Activated T-helper 1 cell treated with anti-CD3 and anti-CD28 coated beads, Interleukin-12 subunit alpha, Interleukin-12 subunit beta, Interleukin-2, Interleukin-4 antibody, amounts not matched to agents 30 ng/mL and 10 ng/mL and 1 ng/mL, durations not matched to agents 14 hours and 24 hours and 36 hours (primary cell): ENCODE measurements at places on chromosomes 5 and 9. TPM values are rescaled to one million over a fixed set of nuclear protein-coding genes. Genes with fewer than 3 reads are reported as not detected.
A peak's percentile ranks its signal among the peaks of the same experiment; 100 is the strongest.

- no peak overlapping the region for H3K4me3 ChIP-seq
- no peaks in the 10 kb centered on the region for H3K4me1 ChIP-seq
- H3K36me3 ChIP-seq, result no peaks in the 10 kb centered on the region
- H3K27ac ChIP-seq, result no peak overlapping the region
- no peak for DNase-seq
Observed at GRCh38 chr5:94081088-94081487, 339.7 kb upstream of the POU5F2 start.

DNA sequence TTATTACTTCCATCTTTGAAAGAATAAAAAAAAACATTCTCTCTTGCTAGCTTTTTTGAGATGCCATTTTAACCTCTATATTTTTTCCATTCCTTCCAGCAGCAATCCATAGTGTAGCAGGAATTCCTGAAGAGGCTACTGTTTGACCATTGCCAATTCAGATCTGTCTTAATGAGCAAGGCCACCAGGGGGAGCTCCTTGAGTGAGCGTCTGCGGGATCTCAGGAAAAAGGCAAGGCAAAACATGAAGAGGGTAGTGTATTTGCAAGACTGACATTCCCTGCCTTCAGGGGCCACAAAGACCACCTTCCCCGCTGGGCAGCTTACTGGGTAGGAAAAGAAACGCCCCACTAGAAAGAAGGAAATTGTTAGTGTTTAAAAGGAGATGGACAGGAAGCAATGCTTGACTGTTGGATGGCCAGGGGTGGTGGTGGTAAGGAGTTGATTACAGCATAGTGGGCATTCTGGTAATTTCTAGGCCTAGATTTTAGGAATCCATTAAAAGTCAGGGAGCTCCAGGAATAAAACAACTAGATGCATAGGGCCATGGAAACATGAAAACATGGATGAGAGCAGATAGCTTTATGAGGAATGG lies 206.6 kb upstream of the HAPLN1 start:
- no peaks in the 10 kb centered on the region for H3K27me3 ChIP-seq
- no peak overlapping the region for H3K4me3 ChIP-seq
- DNase-seq, result no peak
- H3K4me1 ChIP-seq, result no peaks in the 10 kb centered on the region
- no peak overlapping the region for H3K27ac ChIP-seq
- H3K36me3 ChIP-seq, result no peaks in the 10 kb centered on the region

- no peak overlapping the region for H3K4me3 ChIP-seq
- no peaks in the 10 kb centered on the region for H3K36me3 ChIP-seq
- peaks cover 1% of the 10 kb centered on the region for H3K27me3 ChIP-seq
- H3K27ac ChIP-seq, result no peak overlapping the region
- peaks cover 13% of the 10 kb centered on the region for H3K4me1 ChIP-seq
Observed at GRCh38 chr9:37968228-37968701, 64.3 kb upstream of the SLC25A51 start.

GRCh38 chr5:88819301-88819999 lies 63.5 kb downstream of the MEF2C start:
- H3K4me1 ChIP-seq, result no peaks in the 10 kb centered on the region
- peaks cover 8% of the 10 kb centered on the region for H3K27me3 ChIP-seq
- no peaks in the 10 kb centered on the region for H3K36me3 ChIP-seq
- H3K4me3 ChIP-seq, result no peak overlapping the region

DNA sequence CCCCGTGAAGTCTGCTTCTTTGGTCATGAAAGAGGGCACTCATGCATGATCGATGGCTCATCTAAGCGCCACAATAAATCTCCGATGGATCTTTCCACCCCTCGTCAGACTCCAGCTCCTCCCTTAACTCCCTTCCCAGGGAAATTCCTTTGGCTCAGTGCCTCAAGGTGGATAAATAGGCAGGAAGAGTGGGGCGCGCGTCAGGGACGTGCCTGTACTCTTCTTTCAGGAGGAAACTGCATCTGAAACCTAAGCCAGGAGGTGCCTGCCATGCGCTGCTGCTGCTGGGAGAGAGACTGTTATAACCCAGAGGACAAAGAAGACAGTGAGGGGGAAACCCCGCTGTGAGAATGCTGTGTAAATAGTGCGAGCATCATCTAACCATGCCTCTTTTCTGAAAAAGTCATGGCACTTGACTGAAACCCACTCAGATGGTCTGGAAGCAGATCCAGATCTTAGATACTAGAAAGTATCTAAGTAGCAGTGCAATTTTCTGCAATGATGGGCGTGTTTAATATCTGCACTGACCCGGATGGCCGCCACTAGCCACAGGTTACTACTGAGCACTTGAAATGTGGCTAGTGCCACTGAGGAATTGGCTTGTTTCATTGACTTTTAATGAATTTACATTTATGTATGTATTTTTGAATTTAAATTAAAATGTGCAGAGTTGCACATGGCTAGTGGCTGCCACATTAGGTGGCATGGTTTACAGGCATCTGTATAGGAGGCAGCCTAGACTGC lies 120.3 kb upstream of the BASP1 start:
- H3K27ac ChIP-seq, result no peak overlapping the region
- no peaks in the 10 kb centered on the region for H3K27me3 ChIP-seq
- no peaks in the 10 kb centered on the region for H3K36me3 ChIP-seq

Gene MEGF9
- total RNA-seq, result 5.4 and 5.9 TPM in 2 replicates

- peaks cover 58% of the 10 kb centered on the region for H3K4me1 ChIP-seq
- H3K27me3 ChIP-seq, result no peaks in the 10 kb centered on the region
- peak overlapping the region; percentile 51 for H3K4me3 ChIP-seq
- DNase-seq, result no peak
- H3K36me3 ChIP-seq, result peaks cover 9% of the 10 kb centered on the region
Observed at GRCh38 chr5:80963966-80964481, 3.9 kb downstream of the RASGRF2 start.

Gene HMHB1
- 0.69 and 0.83 TPM in 2 replicates for total RNA-seq

DNA sequence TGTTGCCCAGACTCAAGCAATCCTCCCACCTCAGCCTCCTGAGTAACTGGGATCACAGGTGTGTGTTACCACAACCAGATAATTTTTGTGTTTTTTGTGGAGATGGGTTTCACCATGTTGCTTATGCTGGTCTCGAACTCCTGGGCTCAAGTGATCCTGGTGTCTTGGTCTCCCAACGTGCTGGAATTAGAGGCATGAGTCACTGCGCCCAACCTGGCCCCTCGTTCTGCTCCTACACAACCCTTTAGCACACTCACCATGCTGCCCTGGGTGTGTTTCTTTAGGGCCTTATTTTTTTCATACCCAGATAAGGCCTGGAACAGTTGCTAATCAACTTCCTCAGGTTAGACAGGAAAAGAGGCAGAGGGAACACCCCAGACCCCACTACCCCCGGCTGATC lies 2.6 kb downstream of the PDZD2 start:
- peaks cover 16% of the 10 kb centered on the region for H3K27me3 ChIP-seq
- H3K4me3 ChIP-seq, result no peak overlapping the region
- H3K4me1 ChIP-seq, result peaks cover 7% of the 10 kb centered on the region
- no peak for DNase-seq

Gene IFNE
- total RNA-seq, result not detected in 2 replicates

DNA sequence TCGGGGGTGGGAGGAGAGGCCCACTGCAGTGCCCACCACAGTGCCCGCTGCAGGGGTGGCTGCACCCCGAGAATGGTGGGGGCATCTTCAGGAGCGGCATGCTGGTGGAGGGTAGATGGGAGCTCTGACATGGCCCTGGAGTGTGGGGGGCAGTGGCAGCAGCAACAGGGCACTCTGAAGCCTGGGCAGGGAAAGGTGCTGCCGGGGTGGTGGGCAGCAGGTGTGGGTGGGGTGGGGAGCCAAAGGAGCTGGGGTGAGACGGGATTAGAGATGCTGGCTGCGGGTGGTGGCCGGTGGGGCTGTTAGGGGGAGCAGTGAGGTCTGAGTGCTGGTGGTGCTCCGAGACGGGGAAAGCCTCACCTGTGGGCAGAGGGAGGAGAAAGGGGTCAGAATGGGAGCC lies 18.0 kb downstream of the FAM193B start:
- DNase-seq, result no peak
- H3K4me3 ChIP-seq, result no peak overlapping the region
- no peaks in the 10 kb centered on the region for H3K4me1 ChIP-seq
- H3K27ac ChIP-seq, result no peak overlapping the region

DNA sequence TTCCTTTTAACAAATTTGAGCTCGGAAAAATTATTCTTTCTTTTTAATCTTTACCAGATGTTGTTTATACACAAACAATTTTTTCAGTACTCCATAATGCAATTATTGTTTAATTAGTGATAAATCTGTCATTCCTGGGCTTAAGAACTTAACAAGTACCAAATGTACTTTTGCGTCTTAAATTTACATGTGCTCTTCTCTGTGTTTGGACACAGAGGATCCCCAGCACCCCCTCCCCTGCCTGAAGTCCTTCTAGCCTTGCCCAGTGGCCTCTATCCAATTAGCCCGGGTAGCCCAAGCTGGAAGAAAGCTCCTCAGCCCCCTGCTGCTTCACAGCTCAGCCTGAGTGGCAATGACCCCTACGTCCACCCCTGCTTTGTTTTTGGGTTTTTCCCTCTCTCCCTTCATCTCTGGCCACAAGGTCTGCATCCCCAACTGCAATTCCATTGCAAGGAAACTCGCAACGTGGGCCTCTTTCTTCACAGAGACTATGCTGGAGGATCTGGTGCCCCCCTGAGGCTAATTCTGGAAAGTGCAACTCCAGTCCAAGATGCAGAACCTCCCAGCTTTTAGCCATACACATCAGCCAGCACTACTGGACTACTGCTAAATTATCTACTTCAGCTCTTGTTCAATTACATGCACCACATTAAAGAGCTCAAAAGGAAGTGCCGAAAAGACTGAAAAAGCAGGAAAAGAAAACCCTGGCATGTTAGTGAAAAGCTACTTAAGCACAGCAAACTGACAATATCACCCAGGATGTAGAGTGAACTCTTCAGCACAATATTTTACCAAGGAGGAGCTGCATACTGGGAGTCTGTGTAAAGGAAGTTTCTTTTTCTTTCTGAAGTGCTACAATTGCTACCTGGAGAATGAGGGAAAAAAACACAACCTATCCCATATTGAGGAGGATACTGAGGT lies 186.2 kb downstream of the FANCC start:
- peak; percentile 26 for DNase-seq
- no peak overlapping the region for H3K4me3 ChIP-seq
- no peaks in the 10 kb centered on the region for H3K27me3 ChIP-seq
- H3K27ac ChIP-seq, result no peak overlapping the region
- H3K4me1 ChIP-seq, result peaks cover 7% of the 10 kb centered on the region

Gene NTNG2
- 4.6 and 6.2 TPM in 2 replicates for total RNA-seq
